Fibroblast of villous mesenchyme (primary cell): ENCODE measurements at places on chromosomes 2 and 18. TPM values are rescaled to one million over a fixed set of nuclear protein-coding genes. Genes with fewer than 3 reads are reported as not detected.

TCF23 gene
- not detected in 2 replicates for total RNA-seq

- DNase-seq, result no peak
Observed at GRCh38 chr2:74812787-74813590, 20.9 kb upstream of the HK2 start.

ASXL3 gene
- under 0.01 and 0.64 TPM in 2 replicates for total RNA-seq

DNA sequence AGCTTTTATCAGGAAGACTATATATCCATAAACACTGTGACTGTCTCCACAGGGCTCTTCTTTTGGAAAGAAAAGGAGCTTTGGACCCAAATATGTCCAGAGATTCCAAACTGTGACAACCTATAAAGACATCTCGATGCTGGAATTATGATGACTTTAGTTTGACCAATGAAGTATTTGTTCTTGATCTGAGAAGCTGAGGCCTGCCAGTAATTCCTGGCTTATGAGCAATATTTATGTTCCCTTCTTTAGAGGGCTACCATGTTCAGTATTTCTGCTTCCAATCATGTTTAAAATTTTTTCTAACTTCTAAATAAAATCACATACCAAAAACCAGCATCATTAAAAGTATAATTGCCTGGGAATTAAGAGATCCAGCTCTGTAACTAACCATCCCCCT is 41.1 kb downstream of the FEZ2 start:
- peak; percentile 30 for DNase-seq

DNA sequence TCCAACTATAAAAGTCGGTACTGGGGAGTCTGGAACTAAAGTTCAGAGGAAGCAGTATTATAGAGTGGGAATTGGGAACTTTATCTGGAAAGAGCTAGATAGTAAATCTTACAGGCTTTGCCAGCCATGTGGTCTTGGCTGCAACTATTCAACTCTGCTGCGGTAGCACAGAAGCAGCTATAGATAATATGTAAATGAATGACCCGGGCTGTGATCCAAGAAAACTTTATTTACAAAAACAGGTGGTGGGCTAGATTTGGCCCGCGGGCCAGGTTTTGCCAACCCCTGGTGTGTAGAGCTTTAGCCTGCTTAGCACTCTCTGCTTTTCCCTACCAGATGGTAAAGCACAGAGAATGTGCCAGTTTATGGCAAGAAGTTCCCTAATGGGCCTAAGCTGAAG is 70.8 kb downstream of the TNP1 start:
- DNase-seq, result peak; percentile 31

DNA sequence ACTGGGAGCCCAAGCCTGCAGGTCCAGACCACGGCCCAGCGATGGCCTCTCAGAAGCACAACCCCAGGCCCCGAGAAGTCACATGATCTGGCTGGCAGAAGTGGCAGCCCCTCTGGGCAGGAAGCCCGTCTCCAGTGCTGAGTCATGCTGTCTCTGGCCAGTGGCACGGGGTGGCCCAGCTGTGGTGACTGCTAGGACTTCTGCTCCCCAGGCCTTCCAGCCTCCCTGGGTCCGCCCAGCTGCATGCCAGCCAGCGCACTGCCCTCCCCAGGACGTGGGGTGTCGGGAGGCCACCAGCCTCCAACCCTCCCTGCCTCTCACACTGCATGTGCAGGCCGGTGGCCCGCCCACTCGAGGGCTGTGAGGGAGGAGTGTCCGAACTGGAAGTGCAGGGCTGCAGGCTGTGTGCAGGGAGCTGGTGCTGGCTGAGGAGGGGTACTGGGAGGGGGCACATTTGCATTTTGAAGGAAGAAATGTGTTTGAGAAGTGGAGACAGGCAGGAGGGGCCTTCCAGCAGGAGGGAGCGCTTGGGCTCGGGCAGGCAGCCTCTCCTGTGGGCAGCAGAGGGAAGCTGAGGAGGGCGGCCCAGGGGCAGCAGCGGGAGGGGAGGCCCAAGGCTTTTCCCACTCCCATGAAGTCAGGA is 17.0 kb upstream of the HPCAL1 start:
- DNase-seq, result peak; percentile 65

- DNase-seq, result no peak
Observed at GRCh38 chr2:42999391-42999841, 207.0 kb upstream of the HAAO start.

PDIA6 gene
- 276 and 412 TPM in 2 replicates for total RNA-seq

DNA sequence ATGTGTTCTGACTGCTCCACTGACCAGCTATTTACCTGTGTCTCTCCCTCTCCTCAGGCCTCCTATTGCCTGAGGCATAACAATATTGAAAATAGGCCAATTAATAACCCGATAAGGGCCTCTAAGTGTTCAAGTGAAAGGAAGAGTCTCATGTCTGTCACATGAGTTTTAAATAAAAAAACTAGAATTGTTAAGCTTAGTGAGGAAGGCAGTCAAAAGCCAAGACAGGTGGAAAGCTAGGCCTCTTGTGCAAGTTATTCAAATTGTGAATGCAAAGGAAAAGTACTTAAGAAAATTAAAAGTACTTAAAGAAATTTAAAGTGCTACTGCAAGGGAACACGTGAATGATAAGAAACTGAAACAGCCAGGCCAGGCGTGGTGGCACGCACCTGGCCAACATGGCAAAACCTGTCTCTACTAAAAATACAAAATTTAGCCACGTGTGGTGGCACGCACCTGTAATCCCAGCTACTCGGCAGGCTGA is 44.9 kb upstream of the TAF4B start:
- DNase-seq, result no peak

DNA sequence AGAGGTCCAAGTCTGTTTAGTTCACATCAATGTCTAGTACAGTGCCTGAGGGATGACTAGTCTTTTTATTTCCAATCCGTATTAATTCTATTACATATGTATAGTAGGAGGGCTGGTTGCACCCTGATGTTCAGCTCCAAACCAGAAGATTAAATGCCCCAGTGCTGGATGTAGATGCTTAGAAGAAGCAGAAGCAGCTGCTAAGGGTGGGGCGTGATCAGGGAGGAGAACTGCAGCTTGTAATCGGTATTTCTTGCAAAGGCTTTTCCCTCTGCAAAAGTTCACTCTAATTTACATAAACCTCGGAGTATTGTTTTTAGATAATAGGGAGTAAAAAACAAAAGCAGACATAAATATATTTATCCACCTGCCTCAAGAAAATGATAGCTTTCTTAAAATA is 145.3 kb upstream of the ITGA4 start:
- no peak for DNase-seq

- no peak for DNase-seq
Observed at GRCh38 chr2:235421618-235422017, 72.2 kb upstream of the AGAP1 start.

GRCh38 chr2:230975927-230976326 is 20.0 kb upstream of the SPATA3 start:
- DNase-seq, result no peak

DNA sequence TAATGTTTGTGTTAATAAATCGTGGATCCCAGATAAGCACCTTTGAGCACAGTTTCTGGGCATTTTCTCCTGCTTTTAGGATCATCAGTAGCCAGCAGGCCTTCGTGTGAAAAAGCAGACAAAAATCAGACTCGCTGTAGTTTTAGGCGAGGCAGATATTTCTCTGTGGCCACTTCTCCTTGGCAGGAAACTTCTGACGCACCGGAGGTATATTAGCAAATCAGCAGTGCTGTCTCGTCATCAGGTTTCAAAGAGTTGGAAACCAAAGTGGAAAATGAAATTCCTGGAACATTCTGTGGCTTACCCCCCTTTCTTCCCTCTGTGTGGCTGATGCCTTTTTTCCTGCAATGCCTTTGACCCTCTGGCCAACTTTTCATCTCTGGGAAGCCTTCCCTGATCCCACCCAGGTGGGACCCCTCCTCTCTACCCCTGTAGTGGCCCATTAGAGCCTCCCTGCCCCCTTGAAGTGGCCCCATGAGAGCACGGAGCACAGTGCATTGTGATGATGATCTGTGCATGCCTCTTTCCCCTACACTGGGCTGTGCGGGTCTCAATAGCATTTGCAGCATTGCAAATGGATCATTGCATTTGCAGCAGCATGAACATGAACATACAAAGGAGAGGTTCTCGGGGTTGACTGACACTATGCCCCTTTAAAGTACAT is 93.3 kb downstream of the RNF144A start:
- peak; percentile 85 for DNase-seq

DNA sequence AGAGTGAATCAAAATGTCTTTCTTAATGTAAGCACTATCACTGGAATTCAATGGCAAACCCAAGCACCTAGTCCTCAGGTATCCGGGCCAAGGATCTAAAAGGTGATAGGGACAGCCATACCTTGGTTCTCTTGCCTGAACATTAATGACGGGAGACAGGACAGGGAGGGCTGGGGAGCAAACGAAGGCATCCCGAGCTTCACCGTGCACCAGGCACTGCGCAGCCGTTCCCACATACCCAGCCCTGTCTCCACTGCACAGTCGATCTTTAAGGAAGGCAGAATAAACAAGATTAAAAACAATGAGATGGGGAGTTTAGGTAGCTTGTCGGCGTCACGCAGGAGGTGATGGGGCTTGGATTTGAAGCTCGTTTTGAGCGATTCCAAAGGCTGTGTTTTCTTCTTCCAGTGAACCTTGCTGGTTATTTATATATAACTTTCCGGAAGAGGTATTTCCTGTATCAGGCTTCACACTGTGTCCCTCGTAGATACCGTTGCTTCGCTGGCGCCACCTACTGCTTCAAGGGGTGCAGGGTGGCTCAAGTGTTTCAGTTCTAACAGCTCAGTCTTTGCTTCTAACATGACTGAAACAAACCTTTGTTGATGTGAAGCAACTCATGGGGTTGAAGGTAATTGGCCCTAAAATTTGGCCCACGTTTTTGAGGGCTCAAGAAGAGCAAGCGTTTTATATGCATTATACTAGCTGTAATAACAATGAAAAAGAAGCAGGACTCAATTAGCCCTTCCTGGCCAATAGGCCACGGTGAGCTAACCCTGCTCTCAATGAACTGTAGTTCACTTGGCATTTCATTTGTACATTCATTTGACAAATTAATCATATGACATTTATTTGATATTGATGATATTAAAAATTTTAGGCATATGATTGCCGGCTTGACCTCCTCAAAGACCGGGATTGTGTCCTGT is 77.4 kb downstream of the DCDC2C start:
- DNase-seq, result peak; percentile 52

GRCh38 chr2:67892339-67892846 is 170.4 kb downstream of the C1D start:
- DNase-seq, result no peak

DNA sequence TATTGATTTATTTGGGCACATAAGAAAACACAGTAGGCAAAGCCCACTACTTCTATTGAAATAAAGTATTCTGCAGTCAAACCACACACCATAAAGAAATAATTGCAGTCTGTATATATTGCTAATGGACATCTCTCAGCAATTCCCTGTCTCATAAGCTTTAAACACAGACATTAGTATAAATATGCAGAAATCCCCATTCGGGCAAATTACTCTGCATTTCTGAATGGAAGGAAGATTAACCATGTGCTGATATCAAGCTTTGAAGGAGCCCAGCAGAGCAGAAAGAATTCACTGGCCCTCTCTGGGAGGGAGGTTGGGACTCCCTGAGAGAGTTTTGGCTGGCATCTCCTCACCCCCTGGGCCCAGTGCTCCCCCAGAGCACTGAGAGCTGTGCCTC is 269.6 kb downstream of the ATAD2B start:
- no peak for DNase-seq

GRCh38 chr18:13364721-13365205 is 146.2 kb downstream of the LDLRAD4 start:
- DNase-seq, result no peak

SPRED2 gene
- total RNA-seq, result 9.5 and 10.0 TPM in 2 replicates

DNA sequence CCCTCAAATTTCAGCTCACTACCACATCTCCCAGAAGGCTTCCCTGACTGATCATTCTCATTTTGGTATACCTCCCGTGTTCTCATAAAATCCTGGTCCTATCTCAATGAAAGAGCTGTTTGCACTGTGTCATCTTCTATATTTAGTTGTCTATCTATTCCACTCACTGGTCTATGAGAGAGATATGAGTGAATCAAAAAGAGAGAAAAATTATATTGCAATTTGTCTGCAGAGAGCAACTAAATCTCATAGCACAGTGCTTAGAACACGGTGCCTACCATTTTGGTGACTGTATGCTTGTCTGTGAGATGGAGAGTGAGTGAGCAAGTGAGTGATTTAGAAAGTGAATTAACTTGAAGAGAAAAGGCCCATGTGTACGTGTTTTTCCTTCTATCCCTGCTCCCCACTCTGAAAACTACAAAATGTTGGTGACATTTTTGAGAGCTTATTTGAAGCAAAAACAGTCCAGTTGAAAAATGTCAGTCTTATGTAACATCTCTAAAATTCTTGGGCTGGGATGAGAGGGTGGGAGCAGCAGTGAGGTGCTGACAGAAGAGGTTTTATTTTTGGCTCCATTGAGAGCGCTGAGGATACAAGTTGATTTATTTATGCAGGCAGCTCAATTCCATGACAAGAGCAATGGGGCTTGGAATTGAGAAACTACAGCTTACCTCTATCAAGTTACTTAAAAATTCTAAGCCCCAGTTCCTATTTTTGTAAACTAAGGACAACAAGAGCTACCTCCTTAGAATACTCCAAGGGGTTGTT is 373.5 kb upstream of the CHST9 start:
- no peak for DNase-seq

YPEL5 gene
- 61.2 and 66.1 TPM in 2 replicates for total RNA-seq

DNA sequence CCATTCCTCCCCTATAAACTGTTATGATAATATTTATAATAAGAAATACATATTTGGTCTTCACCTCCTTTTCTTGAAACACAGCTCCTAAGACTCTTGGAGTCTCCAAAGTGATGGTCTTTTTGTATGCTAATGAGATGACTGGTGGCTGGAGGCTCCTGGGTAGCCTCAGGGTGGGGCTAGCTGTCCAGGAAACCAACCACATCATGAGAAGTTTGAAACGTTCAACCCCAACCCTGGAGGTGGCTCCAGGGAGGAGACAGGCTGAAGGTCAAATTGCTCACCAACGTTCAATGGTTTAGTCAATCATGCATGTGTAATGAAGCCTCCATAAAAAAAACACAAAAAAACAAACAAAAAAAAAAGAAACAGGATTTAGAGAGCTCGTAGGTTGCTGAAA is 298.7 kb upstream of the MGAT5 start:
- no peak for DNase-seq

TSPYL6 gene
- total RNA-seq, result not detected in 2 replicates

ABCB11 gene
- total RNA-seq, result under 0.01 TPM in 1 of 2 replicates, not detected in the other

GRCh38 chr2:113826346-113827285 is 63.3 kb upstream of the ACTR3 start:
- DNase-seq, result no peak

DNA sequence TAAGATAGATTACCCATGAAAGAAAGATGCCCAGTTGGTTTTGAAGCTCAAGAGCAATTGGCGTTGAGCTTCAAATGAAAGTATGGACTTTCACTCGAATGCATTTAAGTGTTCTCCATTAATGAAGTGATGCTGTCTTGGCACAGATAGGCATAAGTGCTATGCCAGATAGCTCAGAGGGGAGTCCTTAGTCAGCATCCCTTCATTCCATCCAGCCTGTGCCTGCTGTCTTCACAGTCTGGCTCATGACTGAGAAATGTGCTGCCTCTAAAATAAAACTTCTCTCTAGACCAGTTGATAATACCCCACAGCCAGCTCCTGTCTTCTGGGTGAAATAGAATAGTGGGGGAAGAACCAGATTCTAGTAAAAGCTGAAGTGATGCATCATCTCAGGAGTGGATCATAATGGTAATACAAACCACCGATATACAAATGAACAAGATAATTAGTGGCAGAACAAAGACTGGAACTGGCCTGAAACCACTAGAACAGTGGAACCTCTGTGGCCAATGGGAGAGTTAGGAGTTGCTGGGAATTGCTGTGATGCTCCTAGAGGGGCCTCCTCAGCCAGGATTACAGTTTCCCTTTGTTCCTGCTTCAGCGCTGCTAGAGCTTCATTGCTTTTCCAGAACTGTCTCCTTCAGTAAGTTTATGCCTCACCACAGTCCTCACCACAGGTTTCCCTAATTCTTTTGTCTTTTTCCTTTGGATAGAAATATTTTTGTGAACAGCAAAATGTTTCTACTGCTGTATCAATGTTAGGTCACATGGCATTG is 359.3 kb downstream of the KIAA1328 start:
- no peak for DNase-seq
